Articular chondrocyte of knee joint (primary cell): ENCODE measurements at places on chromosomes 1 and 21. TPM values are rescaled to one million over a fixed set of nuclear protein-coding genes. Genes with fewer than 3 reads are reported as not detected.

Gene WNT3A
- not detected in 2 replicates for total RNA-seq

Gene ZNF672
- total RNA-seq: 11.5 and 12.8 TPM in 2 replicates

Gene TNFRSF8
- total RNA-seq: 0.13 and 0.22 TPM in 2 replicates

Gene B4GALT2
- total RNA-seq: 77.1 and 96.3 TPM in 2 replicates

Gene CYP4A11
- total RNA-seq: not detected in 2 replicates

Gene GJC2
- total RNA-seq: 2.1 TPM in 2 replicates

Gene AHCTF1
- total RNA-seq: 33.1 and 36.3 TPM in 2 replicates

Gene FNDC5
- total RNA-seq: 0.91 and 2.2 TPM in 2 replicates

Gene TMEM269
- 0.11 TPM in 1 of 2 replicates, not detected in the other for total RNA-seq

Gene KCNE1
- total RNA-seq: 0.54 and 0.65 TPM in 2 replicates

Gene GPA33
- total RNA-seq: not detected in 2 replicates

Gene SPRR1B
- not detected in 2 replicates for total RNA-seq

Gene ERG
- 74.6 and 102 TPM in 2 replicates for total RNA-seq

Gene LHX8
- total RNA-seq: 0.13 TPM in 1 of 2 replicates, not detected in the other

Gene FAM167B
- total RNA-seq: 1.8 and 3.0 TPM in 2 replicates

Gene KRTAP7-1
- total RNA-seq: not detected in 2 replicates

Gene AQP10
- 0.13 TPM in 1 of 2 replicates, not detected in the other for total RNA-seq

Gene CLDN19
- total RNA-seq: not detected in 2 replicates

Gene TFF3
- not detected in 2 replicates for total RNA-seq

Gene SLAMF6
- not detected in 2 replicates for total RNA-seq

Gene MPZ
- total RNA-seq: 0.65 and 1.8 TPM in 2 replicates

Gene HPCA
- not detected in 2 replicates for total RNA-seq

Gene FMO2
- total RNA-seq: 1.2 and 3.6 TPM in 2 replicates

Gene KCNJ15
- total RNA-seq: 5.2 and 6.9 TPM in 2 replicates

Gene FAM72B
- 0.91 and 2.1 TPM in 2 replicates for total RNA-seq

Gene CA6
- total RNA-seq: not detected in 2 replicates

Gene RIMKLA
- total RNA-seq: 0.11 and 0.13 TPM in 2 replicates

Gene HORMAD1
- 0.13 and 0.65 TPM in 2 replicates for total RNA-seq

Gene DMRTA2
- not detected in 2 replicates for total RNA-seq

Gene SERPINC1
- total RNA-seq: 0.11 TPM in 1 of 2 replicates, not detected in the other

Gene HNRNPU
- 358 and 370 TPM in 2 replicates for total RNA-seq

Gene NBPF20
- total RNA-seq: 2.5 TPM in 2 replicates

Gene ADAMTS4
- 0.43 and 0.52 TPM in 2 replicates for total RNA-seq

Gene BMP8B
- total RNA-seq: under 0.01 TPM in 1 of 2 replicates, not detected in the other

Gene SH3BGR
- 1.4 and 2.7 TPM in 2 replicates for total RNA-seq
